Amniotic epithelial cell (primary cell): ENCODE measurements at places on chromosomes 16 and 17.

- no peak for DNase-seq
Measured at GRCh38 chr17:13003454-13003851, 14.4 kb downstream of the ELAC2 start.

DNA sequence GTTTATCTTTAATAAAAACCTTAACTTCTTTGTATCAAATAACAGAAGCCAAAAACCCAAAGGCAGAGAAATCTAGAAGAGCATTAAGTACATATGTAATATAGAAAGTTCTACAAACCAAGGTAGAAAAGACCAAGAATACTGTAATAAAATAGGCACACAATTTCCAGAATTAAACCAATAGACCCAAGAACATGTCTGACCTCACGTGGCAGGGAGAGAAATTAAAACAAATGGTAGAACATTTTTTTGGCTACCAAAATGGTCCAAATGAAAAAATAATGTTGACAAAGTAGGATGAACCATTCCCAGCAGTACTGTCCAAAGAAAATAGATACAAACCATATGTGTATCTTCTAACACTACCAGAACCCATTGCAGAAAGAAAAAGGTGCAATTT, 183.5 kb downstream of the CPPED1 start:
- no peak for DNase-seq

- no peak for DNase-seq
Measured at GRCh38 chr16:20084624-20085226, 11.0 kb upstream of the GPR139 start.

DNA sequence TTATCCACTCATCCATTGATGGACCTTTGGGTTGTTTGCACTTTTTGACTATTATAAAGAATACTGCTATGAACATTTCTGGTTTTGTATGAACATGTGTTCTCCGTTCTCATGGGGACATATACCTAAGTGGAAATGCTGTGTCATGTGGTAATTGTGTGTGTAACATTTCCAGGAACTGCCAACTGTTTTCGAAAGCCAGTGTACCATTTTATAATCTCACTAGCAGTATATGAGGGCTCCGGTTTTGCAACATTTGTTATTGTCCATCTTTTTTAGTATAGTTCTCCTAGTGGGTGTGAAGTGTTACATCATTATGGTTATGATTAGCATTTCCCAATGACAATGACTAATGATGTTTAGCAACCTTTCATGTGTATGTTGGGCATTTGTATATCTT, 5.1 kb upstream of the TRIM25 start:
- peak; percentile 89 for DNase-seq

DNA sequence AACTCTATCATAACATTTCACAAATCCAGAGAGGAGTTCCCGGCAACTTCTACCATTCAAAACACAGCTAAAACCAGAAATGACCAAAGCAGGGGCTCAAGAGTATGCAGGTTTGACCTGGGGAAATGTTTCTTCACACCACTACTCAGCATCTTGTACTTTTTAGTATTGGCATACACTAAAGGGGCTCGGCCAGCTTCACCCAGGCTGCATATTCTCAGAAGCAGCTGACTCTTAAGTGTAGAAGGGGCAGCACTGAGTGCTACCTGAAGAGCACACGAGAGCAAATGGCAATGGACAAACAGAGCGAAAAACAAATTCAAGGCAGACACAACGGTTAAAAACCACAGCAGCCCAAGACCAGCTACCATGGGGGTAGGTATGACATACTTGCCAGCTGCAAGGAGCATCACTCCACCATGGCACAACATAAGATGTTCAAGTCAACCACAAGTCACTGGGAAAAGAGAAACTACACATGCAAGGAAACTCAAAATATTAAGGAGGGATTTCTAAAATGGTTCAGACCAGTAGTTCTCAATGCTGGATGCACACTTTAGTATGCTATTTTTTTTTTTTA, 34.4 kb downstream of the N4BP1 start:
- no peak for DNase-seq
